ENCODE measurements at places on chromosomes 1 and 21. TPM values are rescaled to one million over a fixed set of nuclear protein-coding genes. Genes with fewer than 3 reads are reported as not detected.
A peak's percentile ranks its signal among the peaks of the same experiment; 100 is the strongest.

LIN28A gene
- 0.03 TPM for polyA plus RNA-seq

EDN2 gene
- polyA plus RNA-seq, result 0.51 TPM

- DNase-seq, result no peak
Measured at GRCh38 chr1:228465141-228465540, 22.0 kb upstream of the RNF187 start.

DNA sequence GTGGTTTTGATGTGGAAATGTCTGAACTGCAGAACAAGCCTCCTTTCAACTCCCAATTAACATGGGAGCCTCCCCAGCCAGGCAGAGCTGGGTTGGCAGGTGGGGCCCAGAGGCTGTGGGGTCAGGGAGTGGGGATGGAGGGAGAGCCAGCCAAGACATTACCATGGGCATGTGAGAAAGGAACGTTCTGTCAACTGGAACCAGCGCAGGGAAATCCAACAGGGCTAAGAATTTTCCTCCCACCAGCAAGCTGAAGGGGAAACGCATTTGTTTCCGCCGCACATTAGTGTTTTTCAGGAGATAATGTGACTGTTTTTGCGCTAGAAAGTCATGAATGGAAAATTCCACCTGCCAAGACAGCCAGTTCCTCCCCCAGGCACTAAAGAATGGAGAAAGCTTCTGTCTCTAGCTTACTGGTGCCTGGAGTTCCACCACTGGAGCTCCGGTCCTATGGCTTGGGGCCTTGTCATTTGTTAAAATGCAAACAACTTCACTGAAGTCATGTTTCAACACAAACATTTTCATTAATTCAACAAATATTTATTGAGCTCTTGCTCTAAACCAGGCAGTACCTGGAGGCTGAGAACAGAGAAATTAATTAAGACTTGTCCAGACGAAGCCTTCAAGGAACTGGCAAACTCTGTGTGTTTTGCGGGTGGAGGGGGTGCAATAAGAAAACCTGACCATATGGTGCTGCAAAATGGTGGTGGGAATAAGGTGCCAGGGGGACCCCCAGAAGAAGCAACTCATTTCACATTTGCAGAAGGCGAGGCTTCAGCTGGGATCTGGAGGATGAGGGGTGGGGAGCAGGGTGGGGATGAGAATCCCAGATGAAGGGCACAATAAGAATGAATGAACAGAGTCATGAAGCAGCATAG lies 305.1 kb downstream of the MATN1 start:
- DNase-seq, result peak; percentile 45

- DNase-seq, result peak; percentile 45
Measured at GRCh38 chr1:58768971-58769808, 14.7 kb downstream of the JUN start.

DNA sequence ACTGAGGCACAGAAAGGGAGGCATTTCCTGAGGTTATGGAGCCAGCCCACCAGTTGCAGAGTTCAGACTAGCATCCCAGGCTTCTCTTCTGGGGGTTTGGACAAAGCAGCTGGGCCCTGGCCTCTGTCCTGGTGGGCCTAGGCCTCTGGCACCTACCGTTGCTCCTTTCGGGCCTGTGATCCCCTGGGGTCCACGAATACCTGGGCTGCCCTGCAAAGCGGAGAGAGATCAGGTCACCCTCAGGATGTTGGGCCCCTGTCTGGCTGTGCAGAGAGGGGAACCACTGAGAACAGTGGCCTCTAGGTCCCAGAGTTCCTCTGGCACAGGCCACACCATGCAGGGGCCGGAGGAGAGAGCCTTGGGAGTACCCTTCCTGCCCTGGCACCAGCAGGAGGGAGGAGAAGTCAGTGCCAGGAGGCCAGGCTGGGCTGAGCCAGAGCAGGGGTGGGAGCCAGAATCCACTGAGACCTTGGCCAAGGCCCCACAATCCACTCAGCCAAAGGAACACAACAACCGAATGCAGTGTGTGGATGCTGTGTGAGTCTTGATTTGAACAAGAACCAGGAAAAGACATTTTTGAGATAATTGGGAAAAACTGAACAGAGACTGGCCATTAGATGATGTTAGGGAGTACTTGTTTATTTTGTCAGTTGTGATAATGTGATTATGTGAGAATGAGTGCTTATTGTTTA lies 8.9 kb downstream of the COL9A2 start:
- DNase-seq, result no peak

DNA sequence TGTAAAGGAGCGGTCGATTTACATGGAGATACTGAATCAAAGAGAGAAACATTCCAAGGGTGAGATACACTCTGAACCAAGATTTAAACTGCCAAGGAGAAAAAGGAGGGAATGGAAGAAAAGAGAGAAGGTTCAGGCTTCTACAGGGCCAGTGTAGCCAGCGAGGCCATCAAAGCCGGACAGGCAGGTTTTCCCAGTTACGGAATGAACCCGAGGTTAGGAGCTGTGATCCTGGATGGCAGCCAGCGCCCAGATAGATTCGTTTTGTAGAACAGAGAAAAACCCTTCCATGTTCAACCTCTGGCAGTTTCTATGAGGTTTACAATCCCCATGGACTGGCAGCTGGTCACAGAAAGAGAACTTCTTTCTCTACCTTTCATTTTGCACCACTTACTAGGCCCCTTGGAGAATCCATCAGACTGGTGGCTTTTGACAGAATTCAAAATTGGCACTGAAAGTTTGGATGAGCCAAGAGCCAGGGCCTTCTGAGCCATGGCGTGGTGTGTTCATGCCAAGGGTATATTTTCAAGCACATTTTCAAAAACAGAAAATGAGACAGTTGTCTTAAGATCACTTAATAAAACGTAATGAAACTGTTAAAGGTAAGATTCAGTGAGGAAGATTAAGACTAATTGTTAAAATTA lies 171.5 kb downstream of the RUNX1 start:
- peak; percentile 44 for DNase-seq

GRCh38 chr1:17586172-17586964 lies 46.9 kb downstream of the ARHGEF10L start:
- DNase-seq, result peak; percentile 64

GRCh38 chr1:205530116-205530515 lies 25.6 kb downstream of the CDK18 start:
- no peak for DNase-seq

DNAI4 gene
- 3.6 TPM for polyA plus RNA-seq

DNA sequence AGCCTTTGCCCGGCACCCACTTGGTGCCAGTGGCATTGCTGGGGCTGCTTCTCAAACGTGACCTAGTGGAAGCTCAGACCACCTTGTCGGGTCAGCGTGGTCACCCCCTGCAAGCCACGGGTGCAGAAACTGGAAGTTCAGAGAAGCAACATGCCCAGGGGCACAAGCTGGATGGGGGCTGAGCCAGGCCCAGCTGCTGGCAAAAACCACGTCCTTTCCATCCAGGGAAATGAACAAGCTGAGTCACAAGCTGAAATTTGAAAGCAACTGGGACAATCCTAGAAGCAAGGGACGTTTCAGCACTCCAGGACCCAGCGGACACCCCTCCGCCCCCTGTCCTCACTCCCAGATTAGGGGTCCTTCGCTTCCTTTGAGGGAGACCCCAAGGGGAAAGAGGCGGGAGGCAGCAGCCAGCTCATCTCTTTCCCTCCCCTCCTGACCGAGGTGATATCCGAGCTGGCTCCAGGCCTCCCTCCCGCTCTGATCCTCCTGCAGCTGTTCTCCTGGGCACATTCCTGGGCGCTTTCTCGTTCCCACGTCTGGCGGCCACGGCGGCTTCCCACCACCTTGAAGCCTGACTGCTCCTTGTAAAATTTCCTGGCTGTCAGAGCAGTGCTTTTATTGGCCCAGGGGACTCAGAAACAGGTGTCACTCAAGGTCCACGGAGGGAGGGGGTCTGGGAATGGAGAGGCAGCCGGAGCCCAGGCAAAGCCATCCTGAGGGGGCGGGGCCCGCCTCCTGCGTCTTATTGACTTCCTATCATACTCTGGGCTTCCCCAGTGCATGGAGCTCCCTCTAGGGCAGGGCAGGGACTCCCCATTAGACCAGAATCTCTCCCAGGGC lies 62.8 kb downstream of the PAX7 start:
- no peak for DNase-seq

PFKFB2 gene
- polyA plus RNA-seq, result 37.2 TPM

DNA sequence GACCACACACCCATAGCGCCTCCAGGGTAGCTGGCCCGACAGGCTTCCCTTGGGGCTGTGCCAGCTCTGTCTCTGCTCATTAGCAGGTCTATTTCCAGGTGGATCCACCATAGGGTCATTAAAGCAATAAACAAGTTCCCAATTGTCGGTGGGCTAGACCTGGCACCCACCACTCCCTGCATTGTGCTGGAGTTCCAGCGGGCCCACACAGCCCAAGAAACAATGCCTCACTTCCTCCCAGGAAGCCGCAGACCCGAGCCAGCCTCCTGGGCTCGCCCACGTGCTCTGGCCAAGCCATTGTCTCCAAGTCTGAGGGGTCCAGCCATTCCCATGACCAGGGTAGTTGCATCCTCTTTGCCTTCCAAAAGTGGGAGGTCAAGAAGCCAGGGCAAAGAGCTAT lies 27.5 kb upstream of the SOX13 start:
- DNase-seq, result no peak

GRCh38 chr1:196309386-196309785 lies 298.9 kb downstream of the KCNT2 start:
- no peak for DNase-seq

- no peak for DNase-seq
Measured at GRCh38 chr1:15248216-15248615, 1.2 kb downstream of the FHAD1 start.

DNA sequence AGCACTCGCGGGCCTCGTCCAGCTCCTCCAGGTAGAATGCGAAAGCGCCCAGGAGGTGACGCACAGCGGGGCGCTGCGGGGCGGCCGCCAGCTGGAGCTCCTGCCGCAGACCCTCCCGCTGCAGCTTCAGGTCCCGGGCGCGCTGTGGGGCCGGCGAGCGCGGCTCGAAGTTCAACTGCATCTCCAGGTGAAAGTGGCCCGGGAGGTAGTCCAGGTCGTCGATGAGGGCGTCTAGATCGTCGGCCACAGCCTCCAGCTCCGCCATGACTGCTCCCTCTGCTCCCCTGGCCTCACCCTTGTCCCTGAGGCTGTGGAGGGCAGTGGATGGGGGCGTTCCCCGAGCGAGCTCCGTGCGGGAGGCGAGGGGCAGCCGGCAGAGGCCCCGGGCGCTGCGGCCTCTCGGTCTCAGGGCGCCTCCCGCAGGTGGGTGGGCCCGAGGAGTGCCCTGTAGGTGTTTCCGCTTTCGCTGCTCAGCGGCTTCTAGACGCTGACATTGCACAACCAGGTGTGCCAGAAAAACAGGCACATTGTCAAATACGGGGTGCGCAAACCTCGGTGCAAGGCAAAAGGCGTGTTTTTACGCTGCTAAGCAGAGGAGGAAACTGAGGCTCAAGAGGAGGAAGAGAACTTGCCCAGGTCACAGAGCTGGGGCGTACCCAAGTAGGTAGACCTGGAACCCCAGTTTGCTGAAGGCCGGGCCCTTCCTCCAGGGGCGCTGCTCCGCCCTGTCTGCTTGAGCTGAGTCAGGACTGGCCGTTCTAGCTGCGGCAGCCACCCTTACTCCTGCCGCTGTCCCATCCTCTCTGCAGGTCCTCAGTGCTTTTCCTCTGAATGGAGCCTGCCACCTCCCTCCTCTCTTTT lies at the start of gene TTC22:
TSS of gene TTC22 (minus strand) at position 425 of the 861 bp plus-strand sequence. CDS start at position 265, 160 bp downstream.
- DNase-seq, result peak; percentile 82

DNA sequence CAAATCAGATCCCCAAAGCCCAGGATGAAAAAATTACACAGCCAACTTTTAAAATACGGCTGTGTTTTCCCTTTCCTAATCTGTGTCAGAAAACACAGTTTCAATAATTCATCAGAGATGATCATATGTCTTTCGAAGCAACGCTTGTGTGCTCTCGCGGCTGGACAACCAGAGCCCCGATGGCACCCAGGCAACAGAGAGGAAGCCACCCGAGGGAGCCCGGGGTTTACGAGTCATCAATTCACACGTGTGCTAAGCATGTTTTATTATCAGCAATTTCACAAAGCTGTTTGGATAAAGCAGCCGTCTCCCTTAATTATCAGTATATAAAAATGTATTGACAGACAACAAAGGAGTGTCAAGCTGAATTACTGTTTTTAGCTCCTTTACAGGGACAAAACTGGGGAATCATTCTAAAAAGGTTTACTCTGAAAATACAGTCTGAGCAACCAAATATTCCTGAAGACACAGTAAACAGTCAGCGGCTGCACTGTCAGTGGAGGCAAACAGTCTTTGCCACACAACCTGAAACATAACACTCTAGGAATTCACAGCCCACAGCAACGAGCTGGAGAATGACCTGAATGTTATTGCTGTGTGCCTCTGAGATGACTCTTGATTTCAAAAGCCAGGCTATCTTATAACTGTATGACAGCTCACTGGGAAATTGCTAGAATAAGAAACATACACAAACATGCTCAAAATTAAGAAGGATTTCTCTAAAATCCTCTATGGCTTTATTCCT lies 201.0 kb downstream of the SIPA1L2 start:
- no peak for DNase-seq
